ENCODE measurements at places on chromosomes 16 and 17. TPM values are rescaled to one million over a fixed set of nuclear protein-coding genes. Genes with fewer than 3 reads are reported as not detected.

STX4 gene
- 38.5 TPM for total RNA-seq

TIMP2 gene
- total RNA-seq: 192 TPM

ZNF750 gene
- 34.7 TPM for total RNA-seq

SEPTIN1 gene
- 2.3 TPM for total RNA-seq

ACSM2A gene
- 1.8 TPM for total RNA-seq

Measured in type B pancreatic cell (in vitro differentiated cells).